Stimulated activated CD4-positive, alpha-beta T cell treated with anti-CD3 and anti-CD28 coated beads, Interleukin-12 subunit alpha, Interleukin-12 subunit beta, amount 100 ng/mL, for 48 hours (primary cell): ENCODE measurements at places on chromosomes 1 and 21.

DNA sequence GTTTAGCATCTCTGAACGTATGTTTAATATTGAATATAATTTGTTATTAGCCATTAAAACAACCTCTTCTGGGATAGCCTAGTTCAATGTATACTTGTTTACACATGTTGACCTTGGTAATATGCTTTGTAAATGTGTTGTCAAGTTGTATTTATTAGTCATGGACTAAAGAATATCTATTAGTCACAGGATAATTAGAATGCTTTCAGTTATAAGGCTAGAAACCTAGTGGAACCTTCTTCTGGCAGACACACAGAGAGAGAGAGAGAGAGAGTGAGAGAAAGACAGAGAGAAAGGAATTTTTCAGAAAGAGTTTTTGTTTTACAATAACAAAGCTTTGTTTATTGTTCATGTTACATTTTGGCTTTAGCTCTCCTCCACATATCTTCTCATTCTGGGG, 181.1 kb upstream of the APP start:
- no peak for DNase-seq

DNA sequence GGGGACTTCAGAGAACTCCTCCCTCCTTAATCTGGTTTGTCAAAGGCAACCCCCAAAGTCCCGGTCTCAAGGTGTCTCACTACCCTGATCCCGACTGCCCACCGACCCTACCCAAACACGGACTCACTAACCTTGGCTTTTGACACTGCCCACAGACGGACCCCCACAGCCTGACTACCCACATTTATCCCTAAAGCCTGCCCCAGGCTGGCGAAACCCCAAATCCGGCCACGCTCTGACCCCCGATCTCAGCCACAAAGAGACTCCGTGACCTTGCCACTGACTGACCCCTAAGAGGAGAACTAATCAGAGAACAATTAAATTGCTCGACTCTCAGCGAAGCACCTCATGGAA, 5.2 kb downstream of the ID3 start:
- DNase-seq: no peak

DNA sequence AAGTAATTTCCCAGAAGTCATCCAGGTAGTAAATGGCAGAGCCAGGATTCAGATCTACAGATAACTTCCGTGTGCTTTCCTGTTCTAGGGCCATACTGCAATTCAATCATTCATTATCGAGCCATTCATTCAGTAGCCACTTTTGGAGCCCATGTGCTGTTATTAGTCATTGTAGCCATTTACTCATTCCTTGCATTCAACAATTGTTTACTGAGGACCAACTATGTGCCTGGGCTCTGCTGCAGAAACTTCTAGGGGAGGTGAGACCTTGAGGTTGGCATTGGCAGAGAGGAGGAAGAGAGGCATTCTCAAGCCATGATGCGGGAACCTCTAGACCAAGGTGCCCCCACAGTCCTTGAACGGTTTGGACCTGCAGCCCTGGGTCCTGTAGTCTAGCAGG, 27.9 kb downstream of the EPHB2 start:
- no peak for DNase-seq

DNA sequence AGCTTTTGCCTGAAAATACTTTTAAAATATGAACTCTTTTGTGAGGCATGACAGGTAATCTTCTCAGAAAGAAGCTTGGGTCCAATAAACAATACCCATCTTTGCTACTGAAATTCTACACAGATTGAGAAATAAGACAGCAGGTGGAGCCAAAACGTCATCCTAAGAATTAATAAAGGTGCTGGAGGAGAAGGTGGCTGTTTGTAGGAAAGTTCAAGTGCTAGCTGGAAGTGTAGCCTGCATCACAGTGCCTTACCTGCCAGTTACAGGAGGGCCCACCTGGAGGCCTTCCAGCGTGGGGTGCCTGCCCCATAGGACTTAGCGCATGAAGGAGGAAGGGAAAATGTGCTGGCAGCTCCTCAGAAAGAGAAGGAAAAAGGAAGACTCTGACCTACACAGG, 93.7 kb downstream of the TTC3 start:
- no peak for DNase-seq

DNA sequence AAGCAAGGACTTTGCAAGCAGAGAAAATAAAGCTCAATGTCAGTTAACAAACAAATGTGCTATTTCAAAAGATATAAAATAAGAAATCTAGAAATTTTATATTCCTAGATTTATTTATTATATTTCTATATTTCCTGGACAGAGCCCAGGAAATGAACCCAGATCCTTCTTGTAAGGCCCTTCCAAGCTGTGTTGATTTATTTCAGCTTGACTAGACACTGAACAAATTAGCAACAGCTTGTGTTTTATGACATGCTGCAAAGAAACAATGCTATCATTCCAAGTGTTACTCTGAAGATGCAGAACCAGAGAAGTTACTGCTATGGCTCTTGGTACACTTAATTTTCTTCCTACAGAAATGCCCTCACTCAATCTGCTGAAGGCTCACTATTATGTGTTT, 6.2 kb downstream of the TGFBR3 start:
- DNase-seq: no peak

DNA sequence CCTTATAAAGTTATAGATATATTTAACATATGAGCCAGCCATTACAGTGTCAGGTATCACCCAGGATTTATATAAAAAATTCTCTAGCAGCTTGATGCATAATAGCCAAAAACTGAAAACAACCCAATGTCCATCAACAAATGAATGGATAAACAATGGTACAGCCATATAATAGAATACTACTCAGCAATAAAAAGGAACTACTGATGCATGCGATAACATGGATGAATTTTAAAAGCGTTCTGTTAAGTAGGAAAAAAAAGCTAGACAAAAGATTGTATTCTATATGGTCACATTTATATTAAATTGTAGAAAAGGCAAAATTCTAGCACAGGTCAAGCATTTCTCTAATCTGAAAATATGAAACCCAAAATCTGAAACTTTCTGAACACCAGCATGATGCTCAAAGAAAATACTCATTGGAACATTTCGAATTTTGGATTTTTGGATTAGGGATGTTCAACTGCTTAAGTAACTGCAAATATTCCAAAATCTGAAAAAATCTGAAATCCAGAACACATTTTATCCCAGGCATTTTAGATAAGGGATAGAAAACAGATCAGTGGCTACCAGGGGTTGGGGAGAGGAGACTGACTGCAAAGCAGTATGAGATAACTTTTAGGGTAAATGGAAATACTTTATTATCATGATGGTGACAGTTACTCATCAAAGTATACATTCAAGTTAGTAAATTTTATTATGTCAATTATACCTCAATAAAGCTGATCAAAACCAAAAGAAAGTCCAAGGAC, 22.0 kb downstream of the SLC16A1 start:
- DNase-seq: no peak

DNA sequence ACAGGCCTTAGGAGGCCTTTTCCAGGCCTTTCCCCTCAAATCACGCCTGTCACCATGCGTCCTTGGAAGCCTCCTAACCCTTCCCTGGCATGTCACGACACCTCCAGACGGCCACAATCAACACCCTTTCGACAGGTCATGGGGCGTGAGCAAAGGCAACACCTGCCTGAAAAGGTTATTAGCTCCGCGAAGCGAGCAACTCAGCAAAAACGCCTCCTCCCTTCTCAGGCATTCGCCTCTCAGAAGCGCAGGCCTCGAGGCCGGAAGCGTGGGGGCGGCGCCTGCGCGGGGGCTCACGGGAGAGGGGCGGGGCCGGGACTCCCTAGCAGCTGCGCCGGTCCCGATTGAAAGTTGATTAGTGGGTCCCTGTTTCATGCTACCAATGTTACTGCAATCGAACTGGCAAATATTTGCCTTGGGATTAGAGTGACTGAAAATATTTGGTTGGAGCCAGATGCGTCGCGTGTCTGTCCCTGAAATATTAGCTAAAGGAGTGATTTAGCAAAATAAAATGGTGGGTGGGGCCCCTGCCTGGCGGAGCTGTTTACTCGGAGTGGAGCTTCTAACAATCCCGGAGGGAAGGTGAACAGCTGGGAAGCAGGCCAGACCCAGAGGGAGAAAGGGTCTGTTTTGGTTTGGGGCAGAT, 44.9 kb downstream of the GFI1 start:
- no peak for DNase-seq

DNA sequence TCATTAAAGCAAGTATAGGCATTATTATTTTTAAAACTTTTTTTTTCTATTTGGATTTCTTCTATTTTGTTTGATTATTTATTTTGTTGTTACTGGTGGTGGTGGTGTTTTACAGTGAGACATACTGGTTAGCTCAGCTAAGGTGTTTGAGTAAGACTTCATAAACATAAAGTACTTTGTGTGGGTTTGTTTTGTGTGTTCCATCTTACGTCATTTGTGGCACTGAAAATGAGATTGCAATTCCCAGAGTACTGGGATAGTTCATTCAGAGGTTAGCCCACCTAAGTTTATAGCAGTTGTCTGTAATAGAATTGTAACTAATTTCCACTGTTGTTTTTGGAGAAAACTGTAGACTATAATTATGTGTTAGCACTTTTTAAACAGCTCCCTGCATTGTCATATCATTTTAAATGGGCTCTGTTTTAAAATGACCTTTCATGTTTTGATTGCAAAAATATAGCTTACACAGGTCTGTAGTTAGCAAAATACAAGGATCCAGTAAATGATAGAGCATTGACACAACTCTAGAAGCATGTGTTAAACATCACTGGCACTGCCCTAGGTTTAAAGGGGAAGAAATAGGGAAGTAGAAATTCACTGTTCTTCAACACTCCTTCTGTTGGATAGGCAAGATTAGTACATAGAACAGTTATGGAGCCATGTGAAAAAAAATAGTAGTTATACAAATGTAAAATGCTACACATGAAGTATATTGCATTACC, 171.7 kb downstream of the NFIA start:
- DNase-seq: no peak

DNA sequence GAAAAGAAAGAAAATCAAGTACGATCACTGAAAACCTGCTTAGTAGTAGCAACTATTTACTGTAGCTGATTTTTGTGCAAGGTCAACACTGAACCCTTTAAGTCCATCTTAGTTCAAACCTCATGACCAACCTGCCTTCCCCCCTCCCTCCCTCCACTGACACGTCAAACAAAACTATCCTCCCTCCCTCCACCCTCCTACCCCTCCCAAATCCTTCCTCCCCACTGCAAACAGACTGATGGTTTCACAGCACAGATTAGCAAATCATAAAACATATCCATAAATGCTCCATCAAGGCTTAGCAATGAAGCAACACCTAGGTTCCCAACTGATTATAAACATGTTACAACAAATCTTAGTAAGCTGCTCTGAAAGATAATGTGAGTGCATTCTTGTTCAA, 164.3 kb upstream of the GREM2 start:
- DNase-seq: no peak

DNA sequence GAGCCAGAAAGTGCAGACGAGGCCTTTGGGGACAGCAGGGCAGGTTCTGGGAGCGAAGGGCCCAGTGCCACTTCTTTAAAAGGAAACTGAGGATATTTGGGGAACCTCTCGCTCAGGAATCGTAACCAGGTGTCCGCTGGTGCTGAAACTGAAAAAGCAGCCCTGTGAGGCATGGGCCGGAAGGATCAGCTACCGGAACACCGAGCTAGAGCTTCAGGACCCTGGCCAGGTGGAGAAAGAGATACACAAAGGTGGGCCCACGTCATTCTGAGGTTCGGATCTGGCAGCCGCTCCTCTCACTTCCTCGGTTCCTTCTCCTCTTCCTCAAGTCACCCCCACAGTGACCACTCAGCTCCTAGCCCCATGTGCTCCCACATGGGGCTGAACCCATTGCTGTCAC, 18.1 kb downstream of the MX2 start:
- DNase-seq: no peak

- DNase-seq: no peak
Measured at GRCh38 chr21:29082046-29082815, 8.8 kb upstream of the CCT8 start.

- DNase-seq: no peak
Measured at GRCh38 chr21:14900611-14901010, 164.2 kb downstream of the NRIP1 start.

DNA sequence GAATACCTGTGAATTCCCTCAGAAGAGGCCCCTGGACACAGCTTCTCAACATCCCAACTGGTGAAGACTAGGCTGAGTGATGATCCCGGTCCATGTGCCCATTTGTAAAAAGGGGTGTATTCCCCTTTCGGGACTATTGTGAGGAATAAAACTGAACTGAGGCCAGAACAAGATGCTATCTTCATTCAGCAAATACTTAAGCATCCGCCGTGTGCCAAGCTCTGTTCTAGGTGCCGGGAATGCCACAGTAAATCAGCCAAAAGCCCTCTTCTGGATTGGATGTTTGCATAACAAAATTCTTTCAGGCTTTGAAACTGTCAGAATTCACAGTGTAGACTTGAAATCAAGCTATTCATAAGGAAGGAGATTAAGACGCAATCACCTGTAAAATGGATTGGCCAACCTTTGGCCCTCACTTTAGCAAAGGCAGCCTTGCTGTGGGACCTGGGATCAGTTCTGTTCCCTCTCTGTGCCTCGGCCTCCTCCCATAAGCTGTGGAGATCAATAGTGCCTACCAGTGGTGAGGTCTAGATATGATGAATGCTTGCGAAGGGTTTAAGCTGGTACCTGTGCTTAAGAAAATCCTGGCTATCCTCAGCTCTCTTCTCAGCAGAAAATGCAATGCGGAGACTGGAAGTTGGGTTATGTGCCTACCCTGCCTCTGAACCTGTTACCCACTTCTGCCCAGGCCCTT, 1.8 kb downstream of the ALPL start:
- no peak for DNase-seq

DNA sequence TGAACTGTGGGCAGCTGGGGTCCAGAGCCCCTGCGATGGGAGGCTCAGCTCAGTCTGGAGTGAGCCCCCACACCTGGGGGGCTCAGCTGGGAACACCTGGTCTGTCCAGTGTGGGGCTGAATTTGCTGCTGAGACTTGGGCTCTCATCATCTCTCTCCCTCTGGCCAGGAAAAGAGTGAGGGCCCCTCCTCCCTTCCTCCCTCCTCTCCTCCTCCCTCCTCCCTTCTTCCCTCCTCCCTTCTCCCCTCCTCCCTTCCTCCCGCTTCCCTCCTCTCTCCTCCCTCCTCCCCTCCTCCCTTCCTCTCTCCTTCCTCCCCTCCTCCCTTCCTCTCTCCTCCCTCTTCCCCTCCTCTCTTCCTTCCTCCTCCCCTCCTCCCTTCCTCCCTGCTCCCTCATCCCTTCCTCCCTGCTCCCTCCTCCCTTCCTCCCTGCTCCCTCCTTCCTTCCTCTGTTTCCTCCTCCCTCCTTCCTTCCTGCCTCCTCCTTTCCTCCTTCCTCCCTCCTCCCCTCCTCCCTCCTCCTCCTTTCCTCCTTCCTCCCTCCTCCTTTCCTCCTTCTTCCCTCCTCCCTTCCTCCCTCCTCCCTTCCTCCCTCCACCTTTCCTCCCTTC, 23.5 kb upstream of the PEX10 start:
- no peak for DNase-seq
